ENCODE measurements at places on chromosomes 4 and X.
A peak's percentile ranks its signal among the peaks of the same experiment; 100 is the strongest.

DNA sequence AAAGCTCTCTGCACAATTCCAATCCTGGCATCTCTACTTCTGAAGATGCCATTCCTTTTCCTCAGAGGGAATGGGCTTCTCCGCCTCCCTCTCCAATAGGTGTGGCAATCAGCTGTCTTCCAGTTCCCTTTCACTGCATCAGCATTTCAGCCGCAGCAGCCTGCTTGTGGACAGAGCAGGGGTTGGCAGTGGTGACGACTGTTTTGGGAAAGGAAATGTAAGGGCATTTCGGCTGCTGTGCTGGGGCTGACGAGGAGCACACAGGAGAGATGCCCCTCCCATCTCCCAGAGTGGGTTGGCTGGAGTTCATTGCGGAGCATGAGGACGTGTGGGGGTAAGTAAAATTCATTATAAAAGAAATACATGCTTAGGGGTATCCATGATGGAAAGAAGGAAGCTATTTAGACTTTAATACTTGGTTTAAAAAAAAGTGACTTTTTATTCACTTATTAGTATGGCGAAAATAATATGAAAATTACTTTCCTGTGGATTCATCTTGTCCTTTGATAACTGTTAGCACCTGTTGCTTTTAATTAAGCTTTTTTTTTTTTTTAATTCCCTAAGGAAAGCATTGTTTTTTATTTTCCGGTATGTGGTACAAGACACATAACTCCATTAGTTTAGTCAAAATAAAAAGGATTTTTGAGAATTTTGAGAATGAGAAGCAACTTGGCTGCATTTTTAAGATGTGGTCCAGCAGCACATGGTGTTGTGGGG, at the start of gene LIMCH1:
LIMCH1 (plus strand) TSS at position 141 of the 717 bp plus-strand sequence. CDS start 67,839 bp downstream, outside the sequence.
- H3K27ac ChIP-seq = peak within 1 kb of the TSS; percentile 70
- peak within 1 kb of the TSS; percentile 40 for H3K4me3 ChIP-seq
- DNase-seq = peak; percentile 39
- H3K36me3 ChIP-seq = no peaks in the 10 kb centered on the region
- no peaks in the 10 kb centered on the region for H3K27me3 ChIP-seq
- peaks cover 48% of the 10 kb centered on the region for H3K4me1 ChIP-seq

- H3K4me1 ChIP-seq = no peaks in the 10 kb centered on the region
- no peaks in the 10 kb centered on the region for H3K36me3 ChIP-seq
Observed at GRCh38 chr4:167826281-167826680, 266.1 kb upstream of the ANXA10 start.

- H3K27ac ChIP-seq = no peak overlapping the region
- H3K4me3 ChIP-seq = no peak overlapping the region
- DNase-seq = no peak
Observed at GRCh38 chr4:52867163-52867562, 5.0 kb downstream of the RASL11B start.

GRCh38 chr4:75710246-75710645, 14.1 kb upstream of the USO1 start:
- H3K27ac ChIP-seq = no peak overlapping the region
- no peaks in the 10 kb centered on the region for H3K4me1 ChIP-seq
- no peak overlapping the region for H3K4me3 ChIP-seq
- no peak for DNase-seq
- H3K27me3 ChIP-seq = no peaks in the 10 kb centered on the region

DNA sequence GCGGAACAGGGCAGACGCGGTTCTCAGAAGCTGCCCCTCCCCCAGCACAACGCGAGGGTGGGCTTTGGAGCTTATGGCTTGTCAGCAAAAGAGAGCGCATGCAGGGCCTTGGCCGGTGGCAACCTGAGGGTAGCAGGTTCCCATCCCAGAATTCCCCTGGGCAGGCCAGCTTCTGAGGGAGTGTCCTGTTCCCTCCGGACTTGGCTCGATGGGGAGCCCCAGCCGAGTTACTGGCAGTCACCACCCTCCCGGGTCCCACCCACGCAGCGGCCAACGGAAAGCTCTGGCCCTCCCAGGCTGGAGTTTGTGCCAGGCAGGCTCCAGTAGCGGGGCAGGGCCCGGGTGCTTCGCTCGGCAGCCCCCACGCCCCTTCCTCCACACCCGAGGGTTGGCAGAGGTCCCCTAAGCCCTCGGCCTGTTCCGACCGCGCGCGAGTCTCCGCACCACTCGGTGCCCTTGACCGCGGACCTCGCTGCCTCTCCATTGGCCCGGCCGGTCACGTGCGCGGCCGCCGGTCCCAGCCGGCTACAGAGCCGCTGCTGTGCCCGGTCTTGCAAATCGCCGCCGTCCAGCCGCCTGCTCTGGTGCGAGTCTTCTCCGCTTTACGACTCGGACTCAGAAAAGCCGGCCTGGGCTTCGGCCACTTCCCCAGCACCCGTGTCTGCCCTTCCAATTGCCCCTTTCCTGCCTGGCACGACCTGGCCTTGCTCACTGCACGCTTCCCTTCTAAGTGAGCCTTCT, 20.9 kb upstream of the MTM1 start:
- H3K27me3 ChIP-seq = no peaks in the 10 kb centered on the region
- H3K4me3 ChIP-seq = peak overlapping the region; percentile 47
- no peaks in the 10 kb centered on the region for H3K36me3 ChIP-seq
- peaks cover 7% of the 10 kb centered on the region for H3K4me1 ChIP-seq

- no peak overlapping the region for H3K4me3 ChIP-seq
- peak; percentile 80 for DNase-seq
- no peaks in the 10 kb centered on the region for H3K36me3 ChIP-seq
- peaks cover 28% of the 10 kb centered on the region for H3K4me1 ChIP-seq
- H3K27ac ChIP-seq = no peak overlapping the region
Observed at GRCh38 chr4:1789552-1789951, 3.5 kb upstream of the FGFR3 start.

- H3K4me1 ChIP-seq = no peaks in the 10 kb centered on the region
- no peaks in the 10 kb centered on the region for H3K27me3 ChIP-seq
- DNase-seq = no peak
- no peak overlapping the region for H3K27ac ChIP-seq
- H3K36me3 ChIP-seq = no peaks in the 10 kb centered on the region
- H3K4me3 ChIP-seq = no peak overlapping the region
Observed at GRCh38 chrX:40895246-40895645, 159.9 kb upstream of the MED14 start.
